ENCODE measurements at places on chromosomes 1 and 21.

DNA sequence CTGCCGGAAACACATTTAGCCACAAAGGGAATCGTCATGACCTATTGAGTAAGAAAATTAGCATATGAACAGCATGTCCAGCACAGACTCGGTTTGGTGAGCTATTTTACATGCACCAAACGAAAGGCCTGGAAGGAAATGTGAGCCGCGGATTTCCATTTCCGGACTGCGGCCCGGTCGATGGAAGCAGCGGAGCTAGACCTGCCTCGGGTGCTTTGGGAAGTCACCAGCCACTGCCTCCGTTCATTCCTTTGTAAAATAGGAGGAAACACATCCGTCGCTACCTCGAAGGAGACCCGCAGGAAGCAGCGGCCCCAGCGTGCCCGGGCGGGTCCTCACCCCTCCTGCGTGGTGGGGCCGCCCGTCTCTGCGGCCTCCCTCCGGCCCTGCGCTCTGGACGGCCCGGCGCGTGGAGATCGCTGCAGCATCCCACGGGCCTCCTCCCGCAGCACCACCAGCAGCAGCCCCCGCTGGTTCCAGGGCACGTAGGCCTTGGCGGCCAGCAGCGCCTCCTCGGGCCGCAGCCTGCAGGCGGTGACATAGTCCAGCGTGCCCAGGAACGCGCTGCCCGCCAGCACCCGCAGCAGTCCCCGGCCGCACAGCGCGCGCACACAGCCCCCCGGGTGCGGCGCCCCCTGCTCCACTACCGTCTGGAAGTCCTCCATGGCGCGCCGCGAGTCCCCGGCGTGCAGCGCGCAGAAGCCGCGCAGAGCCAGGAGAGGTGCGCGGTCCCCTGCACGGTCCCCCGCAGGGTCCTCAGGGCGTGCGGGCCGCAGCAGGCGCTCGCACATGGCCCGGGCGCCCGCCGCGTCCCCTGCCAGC lies 12.1 kb downstream of the TTC34 start:
- peak; percentile 12 for DNase-seq

- DNase-seq = no peak
Measured at GRCh38 chr1:108747898-108748297, 1.4 kb downstream of the STXBP3 start.

DNA sequence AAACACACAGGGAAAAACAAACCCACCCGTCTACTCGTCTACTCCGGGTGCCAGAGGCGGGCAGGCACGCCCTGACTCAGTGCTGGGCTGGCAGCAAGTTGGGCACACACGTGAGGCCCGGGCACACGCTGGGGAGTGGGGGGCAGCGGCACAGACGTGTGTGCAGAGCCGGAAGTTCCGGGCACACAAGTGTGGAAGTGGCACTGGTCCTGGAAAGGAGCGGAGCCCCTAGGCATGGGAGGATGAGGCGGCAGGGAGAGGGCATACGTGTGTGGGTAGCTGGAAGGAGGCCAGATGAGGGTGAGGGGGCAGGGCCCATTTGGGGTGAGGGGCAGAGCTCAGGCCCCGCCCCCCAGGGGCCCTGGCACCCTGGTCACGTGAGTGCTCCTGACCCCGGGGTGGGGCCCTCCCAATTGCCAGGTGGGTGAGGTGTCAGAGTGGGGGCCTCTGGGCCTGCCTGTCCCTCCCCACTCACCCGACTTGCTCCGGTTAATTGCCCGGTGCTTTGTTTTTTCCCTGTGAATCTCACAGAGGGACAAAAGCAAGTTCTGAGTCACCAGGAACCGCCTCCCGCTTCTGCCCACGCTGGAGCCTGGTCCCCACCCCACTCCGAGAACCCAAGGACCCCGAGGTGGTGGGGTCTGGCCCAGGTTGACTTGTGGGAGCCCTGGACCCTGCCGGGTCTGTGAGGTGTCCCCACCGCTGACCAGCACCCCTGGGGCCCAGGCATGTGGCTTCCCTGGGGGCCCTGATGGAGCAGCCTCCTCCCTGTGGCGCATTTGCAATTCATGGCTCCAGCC lies 104.8 kb upstream of the CASZ1 start:
- DNase-seq = no peak

GRCh38 chr1:151067185-151067584 lies 3.4 kb upstream of the GABPB2 start:
- DNase-seq = no peak

- no peak for DNase-seq
Measured at GRCh38 chr1:88673446-88673845, 10.6 kb upstream of the PKN2 start.

DNA sequence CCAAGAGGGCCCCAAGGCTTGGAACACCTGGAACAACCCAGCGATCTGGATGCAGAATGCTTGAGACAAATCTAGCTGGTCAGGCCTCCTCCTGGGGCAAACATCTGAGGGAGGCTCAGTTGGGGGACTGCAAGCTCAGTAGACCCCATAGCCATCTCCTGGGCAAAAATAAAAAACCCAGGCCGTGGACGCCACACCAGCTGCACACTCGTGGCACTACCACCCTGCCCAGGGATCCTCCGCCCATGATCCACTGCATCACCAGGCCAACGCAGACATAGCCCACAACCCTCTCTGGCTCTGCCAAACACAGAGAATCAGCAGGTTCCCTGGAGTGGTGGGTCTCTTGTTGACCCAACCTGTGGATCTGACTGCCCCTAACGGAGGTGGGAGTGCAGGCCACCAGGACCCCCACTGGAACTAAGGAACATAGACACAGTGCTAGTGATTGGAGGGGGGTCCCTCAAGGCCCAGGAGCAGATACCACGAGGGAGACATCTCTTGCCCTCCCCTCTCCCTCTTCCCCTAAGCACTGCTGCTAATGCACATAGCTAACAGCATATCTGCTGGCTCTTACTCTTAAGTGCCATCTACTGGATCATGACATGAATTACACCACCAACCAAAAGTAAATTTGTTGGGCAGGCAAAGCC lies 147.2 kb downstream of the CHD1L start:
- DNase-seq = no peak

DNA sequence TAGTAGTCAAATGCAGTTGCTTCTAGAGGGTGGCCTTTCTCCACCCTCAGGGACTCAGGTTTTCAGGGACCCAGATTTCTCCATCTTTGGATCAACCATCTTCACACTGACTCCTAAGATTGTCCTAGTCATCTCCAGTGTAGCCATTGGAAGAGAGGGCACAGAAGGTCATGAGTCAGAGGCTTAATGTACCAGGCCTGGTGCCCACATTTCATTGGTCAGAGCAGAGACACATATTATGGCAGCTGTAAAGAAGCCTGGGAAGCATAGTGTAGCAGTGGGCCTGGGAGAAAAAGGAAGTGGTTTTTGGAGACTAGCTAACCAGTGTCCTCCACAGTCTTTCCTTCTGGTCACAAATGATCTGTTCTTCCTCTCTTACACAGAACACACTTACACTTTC lies 122.5 kb downstream of the GIPC2 start:
- no peak for DNase-seq

DNA sequence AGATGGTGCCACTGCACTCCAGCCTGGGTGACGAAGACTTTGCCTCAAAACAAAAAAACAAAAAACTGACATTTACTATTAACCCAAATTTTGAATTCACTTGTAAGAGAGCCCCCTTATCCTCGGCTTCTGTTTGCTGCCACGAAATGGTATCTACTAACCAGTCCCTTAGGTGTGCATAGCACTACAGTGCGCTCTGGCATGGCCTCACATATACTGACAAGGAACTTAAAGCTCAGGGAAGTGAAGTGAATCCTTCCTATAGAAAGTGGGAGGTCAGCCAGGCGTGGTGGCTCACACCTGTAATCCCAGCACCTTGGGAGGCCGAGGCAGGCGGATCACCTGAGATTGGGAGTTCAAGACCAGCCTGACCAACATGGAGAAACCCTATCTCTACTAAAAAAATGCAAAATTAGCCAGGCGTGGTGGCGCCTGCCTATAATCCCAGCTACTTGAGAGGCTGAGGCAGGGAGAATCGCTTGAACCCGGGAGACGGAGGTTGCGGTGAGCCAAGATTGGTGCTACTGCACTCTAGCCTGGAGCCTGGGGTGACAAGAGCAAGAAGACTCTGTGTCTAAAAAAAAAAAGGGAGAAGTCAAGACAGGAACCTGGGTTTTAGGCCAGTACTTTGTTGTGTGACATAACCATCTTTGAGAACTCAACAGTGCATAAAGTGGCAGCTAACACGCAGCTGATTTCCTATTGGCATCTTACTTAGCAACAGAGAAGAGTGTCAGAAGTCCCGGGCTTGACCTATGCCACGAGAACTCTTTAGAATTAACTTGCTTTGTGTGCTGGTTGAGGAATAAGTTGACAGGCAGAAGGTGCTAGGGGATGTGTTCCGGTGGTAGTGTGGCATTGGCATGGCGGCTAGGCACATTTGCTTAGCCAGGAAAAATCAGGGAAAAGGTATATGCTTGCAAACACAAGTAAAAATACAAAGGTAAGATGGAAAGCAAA lies 16.8 kb downstream of the ERRFI1 start:
- no peak for DNase-seq

GRCh38 chr1:188594542-188595235 lies 1765.9 kb downstream of the PLA2G4A start:
- DNase-seq = peak; percentile 18

GRCh38 chr1:170032531-170033280 lies 41.8 kb downstream of the KIFAP3 start:
- DNase-seq = no peak

DNA sequence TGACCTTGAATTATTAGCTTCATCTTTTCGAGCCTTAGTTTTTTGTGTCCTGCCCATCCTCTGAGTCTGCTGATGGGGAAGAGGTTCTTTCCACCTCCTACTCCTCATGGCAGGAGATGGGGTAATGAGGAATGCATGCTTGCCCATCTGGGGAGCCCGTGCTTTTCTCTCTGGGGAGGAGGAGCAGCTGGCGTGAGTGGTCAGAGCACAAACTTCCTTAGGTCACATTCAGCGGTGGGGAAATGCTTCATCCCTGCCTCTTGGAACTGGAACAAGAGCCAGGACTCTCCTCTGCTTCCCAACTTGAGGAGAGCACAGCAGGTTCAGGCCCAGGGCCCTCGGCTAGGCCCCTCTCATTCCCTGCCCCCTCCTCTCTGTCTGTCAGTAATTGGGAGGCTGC lies 155.0 kb downstream of the PCNX2 start:
- no peak for DNase-seq

GRCh38 chr21:45981151-45982091 lies at the start of gene COL6A1:
COL6A1 (plus strand) TSS chr21:45981770; CDS start chr21:45981851, 81 bp downstream.
- peak; percentile 81 for DNase-seq

- no peak for DNase-seq
Measured at GRCh38 chr21:37711286-37711829, 204.9 kb downstream of the KCNJ6 start.

DNA sequence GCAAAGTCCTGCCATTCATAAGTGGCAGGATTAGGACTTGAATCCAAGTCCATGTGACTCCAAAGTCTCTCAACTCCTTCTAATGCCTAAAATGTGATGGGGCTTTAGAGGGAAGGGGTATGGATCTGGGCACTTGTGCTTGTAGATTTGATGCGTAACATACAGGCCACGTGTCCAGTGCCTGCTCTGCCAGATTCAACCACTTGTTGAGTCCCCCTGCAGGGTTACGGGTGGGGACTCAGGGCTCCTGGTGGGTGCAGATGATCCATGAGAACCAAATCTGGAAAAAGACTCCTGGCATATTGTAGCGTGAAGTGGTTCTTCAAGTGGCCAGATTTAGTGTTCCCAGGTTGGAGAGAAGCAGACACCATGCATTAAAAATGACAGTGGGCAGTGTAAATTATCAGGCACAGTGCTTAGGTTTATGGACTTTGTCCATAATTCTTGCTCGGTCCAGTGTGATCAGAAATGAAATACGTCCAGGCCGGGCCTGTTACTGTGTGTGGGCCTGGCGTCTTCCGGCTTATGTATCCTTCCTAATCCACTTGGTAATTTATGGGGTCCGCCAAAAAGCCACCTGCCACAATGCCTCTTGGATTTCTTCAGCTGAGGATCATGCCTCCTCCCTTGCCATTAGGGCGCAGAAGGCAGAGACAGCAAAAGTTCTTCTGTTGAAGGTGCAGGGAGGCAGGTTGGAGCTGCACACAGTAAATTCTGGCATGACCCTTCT lies 51.2 kb upstream of the LRP8 start:
- DNase-seq = peak; percentile 7

- no peak for DNase-seq
Measured at GRCh38 chr1:7177438-7178146, 392.3 kb downstream of the CAMTA1 start.

DNA sequence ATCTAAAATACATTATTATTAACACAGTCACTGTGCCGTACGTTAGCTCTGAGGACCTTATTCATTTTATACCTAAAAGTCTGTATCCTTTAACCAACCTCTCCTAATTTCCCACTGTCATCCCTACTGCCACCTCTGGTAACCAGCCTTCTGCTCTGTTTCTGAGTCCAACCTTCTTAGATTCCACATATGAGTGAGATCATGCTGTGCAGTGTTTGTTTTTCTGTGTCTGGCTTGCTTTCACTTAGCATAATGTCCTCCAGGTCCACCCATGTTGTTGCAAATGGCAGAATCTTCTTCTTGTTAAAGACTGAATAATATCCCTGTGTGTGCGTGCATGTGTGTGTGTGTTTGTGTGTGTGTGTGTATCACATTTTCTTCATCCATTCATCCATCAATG lies 64.2 kb downstream of the ETS2 start:
- DNase-seq = no peak

DNA sequence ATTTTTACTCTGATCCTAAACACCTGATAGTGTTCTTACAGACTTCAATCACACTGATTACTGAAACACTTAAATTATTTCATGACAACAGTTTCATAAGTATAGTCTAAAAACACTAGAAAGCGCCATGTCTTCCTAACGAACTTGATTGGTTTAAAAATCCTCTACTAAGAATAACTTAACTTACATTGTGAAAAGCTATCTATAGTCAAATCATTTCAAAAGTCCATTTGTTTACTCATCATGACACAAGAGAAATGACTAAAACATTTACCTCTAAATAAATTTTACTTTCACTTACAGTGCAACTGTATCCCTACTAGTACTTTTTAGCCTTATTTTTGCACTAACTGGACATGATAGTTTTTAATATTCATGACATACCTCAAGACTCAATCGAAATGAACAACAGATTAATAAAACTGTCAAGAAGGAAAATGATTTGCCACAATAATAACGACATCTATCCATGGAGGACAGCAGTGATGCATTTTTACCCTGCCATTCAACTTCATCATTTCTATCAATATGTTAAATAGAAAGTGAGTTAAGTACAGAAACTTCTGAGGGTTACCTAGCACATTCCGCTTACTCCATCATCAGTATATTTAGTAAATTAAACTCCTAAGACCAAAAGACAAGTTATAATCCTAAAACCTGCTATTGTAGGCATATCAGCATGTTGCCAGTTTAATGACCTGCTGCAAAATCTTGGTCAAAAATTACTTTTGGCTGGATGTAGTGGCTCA lies 38.4 kb downstream of the AHCTF1 start:
- no peak for DNase-seq

Measured in testis (tissue), 5 donors.